ENCODE measurements at places on chromosomes 6 and 20. TPM values are rescaled to one million over a fixed set of nuclear protein-coding genes. Genes with fewer than 3 reads are reported as not detected.

Gene CTAGE9
- not detected for total RNA-seq

DNA sequence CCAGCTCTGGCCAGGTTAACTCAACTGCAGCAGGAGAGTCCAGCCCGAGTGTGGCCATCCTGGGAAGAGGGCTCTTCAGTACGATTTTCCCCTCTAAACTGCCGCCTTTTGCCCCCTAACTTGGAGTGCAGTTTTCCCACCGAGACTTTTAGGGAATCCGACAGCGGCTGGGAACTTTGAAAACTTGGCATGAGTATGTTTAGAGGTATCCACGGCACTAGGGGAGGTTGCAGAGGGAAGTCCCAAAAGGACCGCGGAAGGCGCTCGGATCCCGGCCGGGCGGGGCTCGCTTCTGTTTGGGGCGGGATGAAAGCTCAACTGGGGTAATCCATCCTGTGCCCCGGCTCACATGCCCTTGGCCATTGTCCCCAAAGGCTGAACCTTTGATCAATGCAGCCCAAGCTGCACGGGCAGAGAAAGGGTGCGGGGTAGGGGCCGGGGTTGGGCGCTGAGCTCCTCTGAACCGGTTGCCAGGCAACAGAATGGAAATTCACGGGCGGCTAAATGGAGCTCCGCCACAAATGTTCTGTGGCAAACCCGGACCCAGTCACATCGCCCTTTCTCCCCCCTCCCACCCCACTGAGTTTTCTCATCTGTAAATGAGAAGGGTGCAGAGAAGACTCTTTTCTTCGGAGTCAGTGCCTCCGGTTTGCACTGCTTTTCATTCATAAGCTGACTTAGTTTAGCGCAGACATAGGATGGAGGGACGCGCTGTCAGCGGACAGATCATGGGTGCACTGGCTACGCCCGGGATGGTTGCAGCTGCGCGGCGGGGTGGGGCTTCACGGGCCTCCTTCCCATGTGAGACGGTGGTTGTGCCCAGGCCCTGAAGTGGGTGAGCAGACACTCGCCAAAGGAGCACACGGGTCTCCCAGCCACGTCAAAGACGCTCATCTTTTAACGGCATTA is 2.3 kb downstream of the BMP6 start:
- H3K36me3 ChIP-seq, result no peaks in the 10 kb centered on the region
- H3K4me3 ChIP-seq, result peak overlapping the region; percentile 65
- peaks cover 48% of the 10 kb centered on the region for H3K27me3 ChIP-seq
- peaks cover 29% of the 10 kb centered on the region for H3K4me1 ChIP-seq

DNA sequence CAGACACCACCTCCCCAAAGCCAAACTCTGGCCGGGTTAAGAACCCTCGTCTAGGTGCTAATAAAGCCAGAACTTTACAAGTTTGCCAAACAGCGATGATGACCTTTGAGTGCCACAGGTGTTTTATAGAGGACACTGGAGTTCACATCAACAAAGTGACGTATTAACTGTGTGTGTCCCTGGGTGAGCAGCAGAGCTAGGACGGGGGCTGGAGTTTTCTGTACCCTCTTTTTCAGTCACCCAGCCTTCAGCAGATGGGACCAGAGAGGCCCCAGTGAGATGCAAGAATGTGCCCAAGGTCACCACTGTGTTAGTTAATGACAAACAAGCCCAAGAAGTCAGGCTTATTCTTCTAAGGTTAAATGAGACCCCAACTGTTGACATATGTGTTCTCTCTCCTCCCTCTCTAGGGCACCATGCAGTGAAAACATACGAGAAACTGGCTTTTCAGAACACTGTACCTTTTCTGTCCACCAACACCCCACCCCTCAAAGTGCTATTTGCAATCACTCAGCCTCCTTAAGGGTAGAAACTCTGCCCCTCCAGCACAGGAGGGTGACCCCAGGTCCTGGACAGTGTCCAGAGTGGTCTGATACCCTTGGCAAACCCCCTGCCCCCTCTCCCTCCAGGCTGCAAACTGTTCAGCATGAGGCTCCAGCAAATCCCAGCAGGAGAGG is 5.2 kb downstream of the SDC4 start:
- H3K4me3 ChIP-seq, result no peak overlapping the region
- H3K27ac ChIP-seq, result peak overlapping the region; percentile 96
- no peaks in the 10 kb centered on the region for H3K36me3 ChIP-seq
- DNase-seq, result no peak
- H3K27me3 ChIP-seq, result no peaks in the 10 kb centered on the region

DNA sequence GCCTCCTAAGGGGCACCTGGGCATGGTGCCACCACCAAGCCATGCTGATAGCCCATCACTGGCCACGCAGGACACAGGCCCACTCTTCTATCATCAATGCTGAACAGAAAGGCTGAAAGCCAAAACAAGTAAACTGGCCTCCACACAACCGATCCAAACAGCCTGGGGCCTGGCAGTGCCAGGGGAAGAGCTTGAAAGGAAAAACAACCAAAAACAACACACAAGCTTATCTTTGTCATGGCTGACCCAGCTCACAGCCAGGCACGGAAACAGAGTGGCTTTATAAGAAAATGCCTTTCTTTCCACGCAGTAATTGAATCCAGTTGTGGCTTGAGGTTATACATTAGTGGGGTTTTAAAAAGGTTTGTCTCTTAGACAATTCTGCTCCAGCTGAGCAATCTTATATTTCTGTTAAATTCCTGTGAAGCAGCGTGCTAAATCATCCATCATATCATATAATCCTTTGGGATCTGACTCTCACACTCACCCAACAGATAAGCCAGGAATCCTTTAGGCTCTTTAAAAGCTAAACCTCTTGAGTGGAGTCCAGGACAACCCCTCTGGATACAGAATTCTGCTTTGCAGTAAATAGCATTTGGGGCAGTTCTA is 65.4 kb upstream of the SLC22A16 start:
- no peak overlapping the region for H3K4me3 ChIP-seq
- no peaks in the 10 kb centered on the region for H3K27me3 ChIP-seq
- H3K36me3 ChIP-seq, result peaks cover 3% of the 10 kb centered on the region
- H3K27ac ChIP-seq, result no peak overlapping the region

- no peaks in the 10 kb centered on the region for H3K36me3 ChIP-seq
- H3K27ac ChIP-seq, result no peak overlapping the region
- H3K4me1 ChIP-seq, result no peaks in the 10 kb centered on the region
- no peak overlapping the region for H3K4me3 ChIP-seq
- no peak for DNase-seq
- peaks cover 3% of the 10 kb centered on the region for H3K27me3 ChIP-seq
Measured at GRCh38 chr6:68032217-68032616, 602.9 kb upstream of the ADGRB3 start.

Gene BPIFA1
- not detected for total RNA-seq
